ENCODE measurements at places on chromosomes 7 and 10.

DNA sequence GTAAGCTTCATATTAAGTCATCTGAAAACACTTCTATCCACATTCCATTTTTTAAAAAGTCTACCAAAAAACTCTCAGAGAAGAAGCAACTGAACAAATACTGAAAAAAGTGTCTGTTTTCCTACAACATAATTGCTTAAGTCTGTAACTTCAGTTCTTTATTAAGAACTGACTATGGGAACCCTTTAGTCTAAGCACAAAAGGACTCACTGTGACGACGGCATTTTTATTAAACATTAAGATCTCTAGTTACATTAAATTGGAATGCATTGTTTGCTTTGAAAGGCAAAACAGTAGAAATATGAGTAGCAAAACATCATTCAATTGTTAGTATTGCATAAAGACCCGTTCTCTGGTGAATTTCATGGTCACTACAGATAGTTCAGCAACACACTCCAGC is 5.8 kb upstream of the FAM3C start:
- no peak for DNase-seq

DNA sequence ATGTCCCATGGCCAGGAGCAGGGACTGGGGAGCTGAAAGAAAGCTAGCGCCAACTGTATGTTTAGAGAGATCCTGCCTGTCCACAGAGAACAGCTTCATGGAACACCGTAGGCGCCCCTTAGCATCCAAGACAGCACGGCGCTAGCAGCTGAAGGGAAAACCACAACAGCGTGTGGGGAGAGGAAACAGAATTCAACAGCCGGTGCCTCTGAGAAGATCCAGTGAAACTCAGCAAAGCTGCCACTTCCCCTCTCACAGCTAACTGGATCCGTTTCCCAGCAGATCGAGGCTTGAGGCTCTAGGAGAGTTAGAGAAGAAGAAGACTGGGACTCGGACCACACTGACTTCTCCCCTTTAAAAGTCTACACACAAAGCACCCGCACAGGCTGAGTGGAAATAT is 145.0 kb downstream of the MAD1L1 start:
- DNase-seq = no peak

- no peak for DNase-seq
Measured at GRCh38 chr10:104735757-104736391, 94.8 kb downstream of the SORCS3 start.

DNA sequence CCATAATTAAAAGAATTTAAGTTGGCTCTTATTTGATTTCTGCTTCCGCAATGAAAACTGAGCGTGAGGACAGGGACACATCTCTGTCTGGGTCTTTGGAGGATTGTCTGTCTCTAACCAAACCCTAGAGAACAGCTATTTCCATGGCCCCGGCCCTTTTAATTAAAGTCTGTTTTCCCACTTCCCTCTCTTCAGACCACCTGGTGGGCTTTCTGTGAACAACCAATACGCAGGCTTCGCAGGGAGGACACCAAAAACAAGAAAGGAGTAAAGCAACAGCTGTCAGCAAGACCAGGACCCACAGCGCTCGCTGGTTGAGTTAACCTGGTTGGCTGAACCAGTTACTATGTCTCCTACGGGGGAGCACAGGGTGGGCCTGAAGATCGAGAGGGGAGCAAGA is 217.1 kb upstream of the FRMD4A start:
- no peak for DNase-seq

- no peak for DNase-seq
Measured at GRCh38 chr10:113057948-113058522, 108.0 kb downstream of the TCF7L2 start.

- DNase-seq = no peak
Measured at GRCh38 chr10:21203473-21204107, 306.5 kb upstream of the NEBL start.

- no peak for DNase-seq
Measured at GRCh38 chr7:159127691-159128642, 16.7 kb downstream of the VIPR2 start.

GRCh38 chr7:50672045-50672444 is 106.8 kb upstream of the DDC start:
- DNase-seq = no peak

GRCh38 chr7:1484569-1484968 is 19.6 kb downstream of the INTS1 start:
- no peak for DNase-seq

- DNase-seq = no peak
Measured at GRCh38 chr10:84195044-84195830, 900 bp downstream of the CDHR1 start.

DNA sequence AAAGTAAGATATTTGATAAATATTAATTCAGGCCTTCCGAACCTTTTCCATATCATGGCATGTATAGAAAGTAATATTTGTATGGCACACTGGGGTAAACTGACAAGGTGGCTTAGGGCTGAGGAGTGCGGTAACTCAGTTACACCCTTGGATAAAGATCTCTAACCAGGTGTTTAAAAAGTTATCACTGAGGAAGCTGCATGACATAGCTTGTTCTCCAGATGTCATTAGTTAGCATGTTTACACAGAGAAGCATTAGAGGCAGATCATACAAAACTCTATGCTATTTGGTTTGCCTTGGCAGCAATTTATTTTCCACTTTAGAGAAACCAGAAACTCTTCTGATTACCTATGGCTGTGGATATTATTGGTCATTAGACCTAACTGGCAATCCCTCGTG is 118.2 kb downstream of the ST7 start:
- no peak for DNase-seq

GRCh38 chr10:88944813-88945212 is 7.8 kb downstream of the ACTA2 start:
- DNase-seq = no peak

DNA sequence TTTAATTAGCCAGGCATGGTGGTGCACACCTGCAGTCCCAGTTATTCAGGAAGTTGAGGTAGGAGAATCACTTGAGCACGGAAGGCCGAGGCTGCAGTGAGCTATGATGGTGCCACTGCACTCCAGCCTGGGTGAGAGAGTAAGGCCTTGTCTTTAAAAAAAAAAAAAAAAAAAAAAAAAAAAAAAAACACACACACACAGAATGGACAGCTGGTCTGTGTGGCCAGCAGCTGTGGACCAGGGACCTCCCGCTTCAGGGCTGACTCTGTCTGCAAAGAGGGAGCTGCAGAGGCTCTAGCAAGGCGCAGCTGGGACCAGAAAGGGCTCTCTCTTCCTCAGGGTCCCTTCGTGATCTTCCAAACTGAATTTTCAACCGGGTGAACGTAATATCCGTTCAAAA is 53.6 kb upstream of the DNAAF5 start:
- no peak for DNase-seq

DNA sequence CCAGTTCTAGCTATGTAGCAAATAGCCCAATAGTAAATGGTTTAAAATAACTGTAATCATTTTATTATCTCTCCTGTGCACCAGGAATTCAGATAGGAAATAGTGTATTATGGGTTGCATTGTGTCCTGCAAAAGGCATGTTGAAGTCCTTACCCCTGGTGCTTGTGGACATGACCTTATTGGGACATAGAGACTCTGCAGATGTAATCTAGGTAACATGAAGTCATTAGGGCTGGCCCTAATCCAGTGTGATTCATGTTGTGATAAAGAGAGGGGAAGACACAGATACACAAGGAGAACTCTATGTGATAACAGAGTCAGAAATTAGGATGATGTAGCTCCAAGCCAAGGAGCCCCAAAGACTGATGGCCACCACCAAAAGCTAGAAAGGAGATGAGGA is 462.8 kb downstream of the GALNT17 start:
- DNase-seq = no peak

GRCh38 chr10:44806950-44807349 is 104.2 kb upstream of the TMEM72 start:
- no peak for DNase-seq

DNA sequence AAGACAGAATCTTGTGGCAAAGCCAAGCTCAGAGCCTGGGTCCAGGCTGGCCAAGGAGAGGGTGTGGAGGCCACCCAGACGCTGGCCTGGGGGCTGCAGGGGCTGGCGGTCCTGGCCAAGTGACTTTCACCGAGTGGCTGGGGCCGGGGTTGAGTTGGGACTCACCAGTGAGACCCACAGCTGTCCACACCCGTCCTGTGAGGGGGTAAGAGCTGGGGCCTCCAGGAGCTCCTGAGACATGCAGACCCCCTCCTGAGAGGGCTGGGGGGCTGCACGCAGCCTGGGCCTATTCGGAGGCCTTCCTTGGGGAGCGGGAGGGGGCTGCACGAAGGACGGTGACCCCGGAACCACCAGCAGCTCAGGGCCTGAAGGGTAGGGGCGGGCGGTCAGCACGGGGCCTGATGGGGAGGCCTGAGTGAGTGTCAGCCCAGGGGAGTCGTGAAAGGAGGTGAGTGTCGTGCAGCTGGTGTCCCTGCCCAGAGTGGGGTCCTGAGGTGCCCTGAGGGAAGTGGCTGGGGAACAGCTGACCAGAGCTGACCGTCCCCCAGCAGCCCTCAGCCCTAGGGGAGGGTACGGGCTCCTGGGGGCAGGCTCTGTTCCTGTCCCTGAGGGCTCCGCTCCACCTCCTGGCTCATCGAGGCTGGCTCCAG is 100.9 kb downstream of the FOXL3 start:
- no peak for DNase-seq

GRCh38 chr10:74322141-74322540 is 171.1 kb downstream of the ADK start:
- no peak for DNase-seq

DNA sequence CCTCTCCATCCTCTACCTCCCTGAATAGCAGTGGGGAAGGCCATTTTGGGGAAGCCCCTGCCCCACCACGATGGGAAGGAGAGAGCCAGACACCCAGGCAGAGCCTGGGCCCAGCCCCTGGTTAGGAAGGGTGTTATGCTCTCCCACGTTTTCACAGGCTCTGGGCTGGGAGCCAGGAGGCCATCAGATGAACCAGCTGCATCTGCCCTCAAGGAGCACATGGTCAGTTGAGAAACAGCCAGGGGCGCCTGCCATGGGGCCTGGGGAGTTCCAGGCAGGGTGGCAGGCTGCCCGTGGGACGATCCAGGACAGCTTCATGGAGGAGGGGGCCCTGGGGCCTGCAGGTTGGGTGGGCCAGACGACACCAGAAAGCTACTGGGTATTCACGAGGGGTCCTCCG is 47.5 kb downstream of the CAMK2B start:
- DNase-seq = no peak

DNA sequence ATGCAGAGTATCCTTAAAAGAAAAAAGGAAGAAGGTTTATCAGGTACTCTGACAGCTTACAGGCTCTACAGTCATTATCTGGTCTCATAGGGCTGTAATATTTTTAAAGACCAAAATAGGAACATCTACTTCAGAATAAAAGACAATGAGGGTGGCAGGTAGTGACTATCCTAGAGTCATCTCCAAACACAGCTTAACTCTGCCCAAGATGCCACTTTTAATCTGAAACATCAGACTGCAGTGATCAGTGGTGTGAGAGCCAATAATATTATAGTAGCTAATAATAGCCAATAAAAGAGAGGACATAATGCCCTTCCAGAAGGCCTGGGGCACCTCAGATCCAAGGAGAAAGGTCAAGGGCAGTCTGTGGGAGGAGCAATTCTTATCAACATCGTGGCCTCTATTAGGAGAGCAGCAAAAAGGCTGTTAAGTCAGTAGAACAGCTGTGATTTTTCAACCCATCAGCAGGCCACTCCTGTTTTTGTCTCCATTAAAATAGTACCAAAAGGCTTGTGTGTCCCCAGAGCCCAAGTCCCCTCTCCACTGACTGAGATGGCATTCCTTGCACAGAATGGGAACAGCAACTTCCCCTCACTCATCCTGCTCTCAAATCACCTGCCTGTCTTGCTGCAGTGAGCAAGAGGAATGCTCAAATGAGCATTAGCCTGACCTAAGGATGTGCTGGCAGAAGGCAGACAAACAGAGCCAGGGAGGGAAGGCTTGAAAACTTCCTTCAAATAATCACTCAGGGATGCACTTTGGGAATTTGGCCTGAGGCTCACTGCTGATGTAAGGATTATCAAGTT is 20.7 kb upstream of the SPOCK2 start:
- no peak for DNase-seq

DNA sequence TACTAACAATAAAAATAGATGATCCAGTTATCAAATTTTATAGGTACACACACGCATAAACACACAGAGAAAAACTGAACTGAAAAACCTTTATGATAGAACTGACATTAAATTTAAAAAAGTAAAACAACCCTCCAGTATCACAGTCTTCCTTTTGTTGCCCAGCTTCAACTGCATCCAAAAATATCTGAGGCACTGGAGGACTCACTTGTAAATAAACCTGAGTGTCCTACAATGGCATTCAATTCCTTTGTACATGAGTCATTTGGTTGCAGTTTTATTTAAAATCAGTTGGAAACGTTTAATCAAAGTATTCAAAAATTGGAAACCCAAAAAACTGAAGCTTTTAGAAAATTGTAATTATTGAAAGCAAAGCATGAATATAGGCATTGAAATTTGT is 265.2 kb upstream of the CSTF2T start:
- no peak for DNase-seq

DNA sequence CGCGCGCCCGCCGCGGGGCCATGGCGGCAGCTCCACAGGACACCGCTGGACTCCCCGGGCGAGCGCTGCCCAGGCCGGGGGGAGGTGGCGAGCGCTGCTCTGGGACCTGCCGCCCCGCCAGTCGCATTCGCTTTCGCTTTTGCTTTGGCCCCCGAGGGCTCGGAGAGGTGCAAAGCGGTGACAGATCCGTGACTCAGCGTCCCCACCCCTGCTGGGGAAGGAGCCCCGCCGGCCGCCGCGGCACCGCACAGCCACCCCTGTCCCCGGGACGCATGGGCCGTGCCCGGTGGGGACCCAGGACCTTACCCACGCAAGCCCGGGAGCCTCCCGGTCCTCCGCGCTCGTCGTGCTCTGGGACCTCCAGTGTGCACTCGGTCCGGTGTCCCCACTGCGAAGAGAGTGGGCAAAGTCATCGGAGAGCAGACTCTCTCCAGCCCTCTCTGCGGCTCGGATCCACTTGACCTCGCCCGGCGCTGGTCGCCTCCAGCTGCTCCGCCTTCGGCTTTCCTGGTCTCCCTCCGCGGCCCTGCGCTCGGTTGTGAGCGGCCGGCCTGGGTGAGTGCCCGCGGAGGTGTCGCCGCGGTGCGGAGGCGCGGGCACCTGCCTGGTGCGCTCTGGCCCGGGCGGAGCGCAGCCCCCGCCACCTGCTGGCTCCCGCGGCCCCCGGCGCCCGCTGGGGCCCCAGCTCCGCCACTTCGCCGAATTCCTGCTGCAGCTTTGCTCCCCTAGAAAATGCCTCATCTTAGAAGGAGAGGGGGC is at the start of gene IL15RA:
IL15RA (minus strand) TSS at position 73 of the 759 bp plus-strand sequence; CDS start at position 22, 51 bp downstream.
- peak; percentile 85 for DNase-seq

GRCh38 chr7:22821702-22822485 is 755 bp downstream of the TOMM7 start:
- DNase-seq = no peak

GRCh38 chr10:113133497-113134115 is 183.6 kb downstream of the TCF7L2 start:
- DNase-seq = no peak

DNA sequence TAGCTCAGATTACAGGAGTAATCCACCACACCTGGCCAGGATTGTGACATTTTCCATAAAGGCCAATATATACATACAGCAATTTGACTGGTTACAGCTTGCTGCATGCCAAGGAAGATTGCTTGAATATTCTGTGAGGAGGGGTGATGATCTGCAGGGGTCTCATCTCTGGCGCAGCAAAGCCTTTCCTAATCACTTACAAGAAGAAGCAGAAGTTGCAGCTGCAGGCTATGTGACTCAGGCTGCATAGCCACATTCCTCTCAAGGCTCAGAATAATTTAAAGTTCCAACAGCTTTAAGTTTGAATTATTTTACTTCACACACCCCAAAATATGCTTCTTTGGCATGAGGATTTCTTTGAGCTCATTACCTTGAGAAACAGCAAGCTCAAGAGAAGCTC is 11.4 kb upstream of the RASGEF1A start:
- no peak for DNase-seq
